ENCODE measurements at places on chromosomes 11 and 22.

DNA sequence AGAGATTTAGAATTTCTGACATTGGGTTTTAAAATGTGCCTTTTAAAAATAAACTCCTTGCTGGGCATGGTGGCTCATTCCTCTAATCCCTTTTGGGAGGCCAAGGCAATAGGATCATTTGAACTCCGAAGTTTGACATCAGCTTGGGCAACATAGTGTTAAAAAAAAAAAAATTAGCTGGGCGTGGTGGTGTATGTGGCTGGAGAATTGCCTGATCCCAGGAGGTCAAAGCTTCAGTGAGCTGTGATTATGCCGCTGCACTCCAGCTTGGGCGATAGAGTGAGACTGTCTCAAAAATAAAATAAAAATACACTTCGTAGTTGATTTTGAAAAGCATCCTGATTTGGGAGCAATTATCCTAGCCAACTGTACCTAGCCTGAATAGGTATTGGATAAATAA, 3.4 kb upstream of the APLP2 start:
- DNase-seq, result no peak

DNA sequence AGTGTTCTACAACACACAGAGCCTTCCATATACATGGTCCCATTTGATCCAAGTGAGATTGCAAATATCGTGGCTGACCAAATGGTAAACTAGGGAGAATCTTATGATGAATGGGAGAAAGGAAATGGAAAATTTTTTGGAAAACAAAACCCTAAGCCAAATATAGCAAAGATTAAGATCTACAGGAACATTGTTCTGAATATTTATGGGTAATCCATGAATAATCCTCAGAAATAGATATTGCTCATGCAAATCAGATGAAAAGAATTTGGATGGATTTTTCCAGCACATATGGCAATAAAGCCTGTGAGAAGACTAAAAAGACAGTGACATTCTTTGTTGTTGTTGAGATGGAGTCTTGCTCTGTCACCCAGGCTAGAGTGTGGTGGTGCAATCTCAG, 21.7 kb upstream of the PRDM10 start:
- DNase-seq, result peak; percentile 72

GRCh38 chr11:85685820-85686459, at the start of gene CCDC89:
Gene CCDC89, minus strand, starts transcription at chr11:85686195. Its CDS starts 65 bp downstream, at chr11:85686130.
- peak; percentile 99 for DNase-seq

DNA sequence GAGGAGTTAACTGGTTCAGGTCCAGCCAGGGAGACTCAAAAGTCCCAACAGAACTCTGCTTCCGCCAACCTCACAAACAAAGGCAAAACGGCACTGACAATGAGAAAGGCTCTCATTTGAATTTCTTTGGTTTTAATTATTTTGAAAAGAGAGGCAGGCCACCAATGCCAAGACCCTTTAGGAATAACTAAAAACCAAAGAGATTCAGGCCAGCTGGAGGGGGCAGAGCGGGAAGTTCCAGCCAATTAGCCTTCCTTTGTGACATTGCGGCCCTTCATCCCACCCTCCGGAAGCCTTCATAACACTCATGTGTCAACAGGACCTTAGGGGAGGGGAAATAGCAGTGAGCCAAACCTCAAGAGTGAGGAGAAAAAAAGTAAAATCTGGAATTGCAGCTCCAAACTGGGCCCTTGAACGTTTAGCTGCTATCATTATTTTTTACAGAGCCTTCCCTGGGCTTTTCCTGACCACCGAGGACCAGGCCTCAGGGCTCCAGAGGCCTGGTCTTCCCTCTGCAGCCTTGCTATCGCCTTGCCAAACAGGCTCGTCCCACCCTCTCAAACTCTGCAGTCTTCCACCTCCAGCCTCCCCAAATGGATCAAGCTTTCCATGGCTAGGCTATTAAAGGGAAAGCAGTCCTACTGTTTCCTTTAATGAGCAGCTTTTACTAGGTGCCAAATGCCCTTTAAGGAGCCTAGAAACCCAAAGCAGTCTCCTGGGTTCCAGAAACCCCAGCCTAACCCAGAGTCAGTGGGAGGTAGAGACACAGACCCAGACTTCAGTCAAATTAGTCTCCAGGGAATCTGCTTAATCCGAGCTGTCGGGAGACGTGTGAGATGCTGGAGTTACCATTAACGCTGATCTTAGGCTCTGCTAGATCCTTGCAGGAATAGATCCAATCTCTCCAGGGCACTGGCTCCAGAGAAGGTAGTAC, 114.2 kb downstream of the CCDC34 start:
- no peak for DNase-seq

DNA sequence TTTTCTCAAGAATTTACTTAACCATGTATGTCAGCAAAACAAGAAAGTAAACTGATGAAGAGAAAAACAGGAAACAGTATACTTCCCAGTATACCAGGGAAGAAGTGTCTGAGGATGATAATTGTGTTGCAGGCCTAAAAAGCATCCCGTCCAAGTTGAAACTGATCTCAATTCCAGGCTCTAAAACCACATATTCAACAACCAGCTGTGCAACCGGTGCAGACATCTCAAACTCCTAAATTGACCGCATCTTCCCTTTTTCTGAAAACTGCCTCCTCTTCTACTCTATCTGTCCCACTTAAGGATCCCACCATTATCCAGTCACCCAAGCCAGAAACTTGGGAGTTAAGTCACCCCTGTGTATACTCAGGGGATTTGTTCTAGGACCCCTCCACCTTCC, 47.2 kb downstream of the CCDC83 start:
- no peak for DNase-seq
